ENCODE measurements at places on chromosomes 1 and 21.

- DNase-seq, result no peak
These were observed 543.0 kb upstream of the B3GALT2 start for GRCh38 chr1:193729429-193729828.

DNA sequence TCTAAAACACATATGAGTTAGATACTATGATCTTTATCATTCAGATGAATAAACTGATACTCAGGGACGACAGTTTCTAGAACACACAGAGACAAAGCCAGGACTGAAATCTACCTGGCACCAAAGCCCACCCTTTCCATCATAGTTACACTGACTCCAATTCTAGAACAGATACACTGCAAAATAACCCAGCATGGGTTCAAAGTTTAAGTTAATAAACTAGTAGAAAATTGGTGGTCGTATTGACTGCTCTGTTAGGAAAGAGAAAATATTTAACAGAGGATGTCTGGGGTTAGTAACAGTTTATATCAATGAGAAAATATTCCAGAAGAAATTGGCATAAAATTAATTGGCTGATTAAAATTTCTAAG, 60.8 kb upstream of the BCL9 start:
- no peak for DNase-seq

GRCh38 chr1:117001254-117001927, at the start of gene CD101:
Gene CD101, plus strand, starts transcription at chr1:117001760. Its CDS starts 58 bp downstream, at chr1:117001818.
- no peak for DNase-seq

- no peak for DNase-seq
These were observed 1372.3 kb downstream of the AMY1C start for GRCh38 chr1:105122041-105122440.

DNA sequence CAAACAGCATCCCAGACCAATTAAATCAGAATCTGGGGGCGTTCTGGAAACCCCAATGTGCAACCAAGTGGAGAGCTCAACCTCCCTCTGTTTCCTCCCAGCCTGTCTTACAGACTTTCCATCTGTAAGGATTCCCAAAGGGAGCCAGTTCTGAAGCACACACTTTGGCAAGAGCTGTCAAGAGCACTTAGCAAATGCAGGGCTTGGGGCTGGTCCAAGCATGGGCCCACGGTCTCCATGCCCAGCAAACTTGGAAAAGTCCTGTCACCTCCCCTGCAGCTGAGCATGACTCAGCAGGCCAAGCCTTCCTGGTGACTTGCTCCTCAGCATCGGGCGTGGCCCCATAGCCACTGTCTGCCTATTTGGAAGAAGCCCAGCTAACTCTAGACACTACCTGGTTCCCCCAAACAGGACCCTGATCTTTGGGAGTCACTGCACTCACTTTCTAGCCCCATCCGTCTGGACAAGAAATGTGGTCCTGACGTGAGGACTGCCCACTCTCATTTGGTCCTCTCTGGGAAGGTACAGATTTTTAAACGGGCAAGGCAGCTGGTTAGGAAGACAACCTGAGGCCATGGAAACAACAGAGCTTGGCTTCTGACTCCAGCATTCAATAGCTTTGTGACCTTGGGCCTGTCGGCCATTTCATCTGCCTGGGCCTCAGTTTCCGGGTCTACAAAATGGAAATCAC, 16.9 kb downstream of the SLC2A1 start:
- DNase-seq, result no peak

DNA sequence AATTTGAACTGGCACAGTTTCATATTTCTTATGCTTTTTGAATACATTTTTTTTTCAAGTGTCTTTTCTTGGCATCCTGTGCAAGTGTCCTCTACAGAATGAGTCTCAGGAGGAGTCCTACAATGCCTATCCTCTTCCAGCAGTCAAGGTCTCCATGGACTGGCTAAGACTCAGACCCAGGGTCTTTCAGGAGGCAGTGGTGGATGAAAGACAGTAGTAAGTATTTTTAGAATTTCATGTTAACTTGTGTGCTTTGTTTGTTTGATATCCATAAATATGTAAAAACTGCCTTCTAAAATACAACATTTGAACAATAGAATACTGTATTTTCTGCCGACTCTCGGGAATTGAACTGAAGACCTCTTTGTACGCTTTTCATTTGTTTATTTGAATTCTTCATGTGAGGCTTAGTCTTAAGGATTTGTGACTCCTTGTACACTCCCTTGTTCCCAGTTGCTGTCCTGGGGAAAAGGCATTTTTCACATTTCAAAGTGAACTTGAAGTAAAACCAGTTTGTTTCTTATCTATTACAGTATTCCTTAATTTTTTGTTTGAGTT, 56.6 kb downstream of the NCF2 start:
- DNase-seq, result no peak

DNA sequence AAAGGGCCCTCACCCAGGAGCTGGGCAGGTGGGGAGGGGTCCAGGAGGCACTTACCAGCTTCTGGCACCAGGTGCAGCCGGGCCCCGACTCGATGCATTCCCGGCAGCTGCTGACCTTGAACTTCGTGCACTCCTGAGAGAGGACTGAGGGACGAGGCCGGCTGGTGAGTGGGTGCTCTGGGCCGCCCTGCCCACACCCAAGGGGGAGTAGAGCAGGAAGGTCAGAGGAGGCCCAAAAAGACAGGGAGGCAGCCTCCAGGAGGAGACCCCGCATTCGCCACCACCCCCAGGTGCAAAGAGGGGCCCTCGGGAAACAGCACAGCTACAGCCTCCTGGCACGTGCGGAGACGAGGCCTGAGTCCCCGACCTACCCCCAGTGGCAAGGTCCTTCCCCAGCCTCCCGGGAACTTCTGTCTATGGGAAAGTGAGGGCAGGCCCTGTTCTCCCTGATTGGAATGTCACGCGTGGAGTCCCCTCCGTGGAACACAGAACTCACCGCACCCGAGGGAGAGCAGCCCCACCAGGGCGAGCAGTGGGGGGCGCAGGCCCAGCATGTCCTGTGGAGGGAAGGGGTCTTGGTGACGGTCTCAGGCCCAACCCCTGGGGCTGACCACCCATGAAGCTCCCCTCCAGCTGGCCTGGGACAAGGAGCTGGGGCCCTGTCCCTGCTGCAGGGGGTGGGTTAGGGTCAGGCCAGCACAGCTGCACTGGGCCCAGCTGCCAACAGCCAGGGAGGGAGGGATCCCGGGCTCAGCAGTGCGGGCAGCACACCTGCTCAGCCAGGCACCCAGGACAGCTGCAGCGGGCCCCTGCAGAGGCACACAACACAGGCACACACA, 10.3 kb downstream of the ITGB2 start:
- no peak for DNase-seq

GRCh38 chr1:25520446-25521061, 22.9 kb upstream of the LDLRAP1 start:
- DNase-seq, result no peak

- no peak for DNase-seq
These were observed 65.2 kb downstream of the CD247 start for GRCh38 chr1:167453123-167453522.

- no peak for DNase-seq
These were observed 97.9 kb upstream of the RGS1 start for GRCh38 chr1:192477630-192478029.

DNA sequence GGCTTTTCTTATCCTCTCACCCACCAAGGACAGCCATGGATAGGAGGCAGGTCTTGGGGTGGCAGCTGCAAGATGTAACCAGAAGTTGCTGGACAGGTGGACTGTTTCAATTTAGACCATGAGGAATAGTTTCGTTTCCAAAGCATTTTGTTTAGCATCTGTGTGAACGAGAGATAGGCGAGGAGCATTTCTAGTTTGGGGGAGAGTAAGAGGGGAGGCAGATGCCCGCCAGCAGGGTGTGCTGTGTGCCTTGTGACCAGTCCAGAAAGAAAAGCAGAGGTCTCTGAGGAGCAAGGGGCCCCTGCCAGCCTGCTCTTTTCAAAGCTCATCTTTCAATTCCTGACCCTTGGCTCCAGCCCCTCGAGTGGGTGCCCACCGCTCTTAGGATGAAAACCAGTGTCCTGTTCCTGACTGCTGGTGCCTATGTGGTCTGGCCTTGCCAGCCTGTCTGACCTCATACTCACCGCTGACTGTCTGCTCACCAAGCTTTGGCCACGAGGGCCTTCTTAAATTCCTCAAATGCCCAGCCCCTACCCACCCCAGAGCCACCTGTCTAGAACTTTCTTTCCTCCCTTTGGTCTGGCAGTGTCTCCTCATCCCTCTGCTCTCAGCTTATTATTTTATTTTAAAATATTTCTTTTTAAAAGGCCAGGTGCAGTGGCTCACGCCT, 8.5 kb downstream of the SERINC2 start:
- no peak for DNase-seq

- DNase-seq, result no peak
These were observed 118.4 kb downstream of the ATF6 start for GRCh38 chr1:161884475-161884874.

- no peak for DNase-seq
These were observed 9.1 kb upstream of the PADI2 start for GRCh38 chr1:17128361-17128760.

- DNase-seq, result no peak
These were observed 44.6 kb upstream of the SIM2 start for GRCh38 chr21:36654324-36654723.

DNA sequence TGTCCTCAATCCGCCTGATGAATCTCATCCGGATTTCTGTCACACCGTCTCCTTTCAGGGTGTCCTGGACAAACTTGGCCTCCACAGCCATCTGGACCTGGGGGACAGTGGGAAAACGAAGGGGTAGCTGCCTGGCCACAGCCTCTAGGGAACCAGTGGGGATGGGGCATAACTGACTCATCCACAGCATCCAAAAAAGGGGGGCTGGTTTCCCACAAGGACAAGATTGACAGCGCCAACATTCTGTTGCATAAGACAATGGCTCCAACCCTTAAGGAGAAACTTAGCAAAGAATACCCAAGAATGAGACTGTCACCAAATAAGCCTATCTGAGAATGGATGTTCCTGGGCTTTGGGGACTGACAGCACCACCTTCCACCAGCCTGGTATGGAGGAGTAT, 12.1 kb downstream of the TRAPPC3 start:
- no peak for DNase-seq

DNA sequence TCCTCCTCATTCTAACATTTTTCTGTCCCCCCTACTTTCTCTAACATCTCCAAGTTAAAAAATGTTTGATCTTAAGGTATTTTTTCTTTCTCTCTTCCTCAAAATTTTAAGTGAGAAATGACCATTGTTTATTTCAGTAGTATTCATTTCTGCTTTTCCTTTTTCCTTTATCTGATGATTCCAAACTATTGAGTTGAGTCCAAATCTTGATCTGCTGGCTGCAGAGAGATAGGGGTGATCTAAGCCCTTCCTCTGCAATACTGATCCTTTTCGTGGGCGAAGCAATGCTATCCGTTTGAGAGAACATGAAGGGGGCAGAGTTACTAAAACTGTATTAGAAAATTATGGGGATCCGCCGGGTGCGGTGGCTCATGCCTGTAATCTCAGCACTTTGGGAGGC, 516 bp upstream of the NMNAT2 start:
- no peak for DNase-seq

- DNase-seq, result no peak
These were observed 24.8 kb downstream of the LEMD1 start for GRCh38 chr1:205396967-205397616.

DNA sequence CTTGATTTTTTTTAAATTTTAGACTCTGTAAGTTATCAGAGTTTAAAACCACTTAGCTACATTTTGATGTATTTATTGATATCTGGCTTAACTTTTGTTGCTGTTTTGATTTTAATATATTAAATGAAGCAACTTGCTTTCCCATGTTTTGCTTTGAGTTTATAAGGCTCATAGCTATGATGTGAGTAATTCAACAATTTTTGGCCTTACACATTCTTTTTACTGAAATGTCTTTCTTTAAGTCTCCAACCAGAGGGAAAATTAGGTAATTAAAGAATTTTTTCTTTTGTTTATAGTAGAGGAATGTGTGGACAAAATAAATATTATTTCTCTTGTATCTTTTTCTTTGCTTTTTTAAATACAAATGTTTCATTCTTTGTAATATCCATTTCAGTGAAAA, 258.3 kb upstream of the ADAMTS5 start:
- no peak for DNase-seq

- DNase-seq, result no peak
These were observed 2.8 kb downstream of the LAPTM5 start for GRCh38 chr1:30754684-30755171.

GRCh38 chr1:39653546-39654031, 14.1 kb upstream of the HEYL start:
- peak; percentile 80 for DNase-seq

GRCh38 chr1:185835191-185835590, 101.0 kb downstream of the HMCN1 start:
- no peak for DNase-seq

GRCh38 chr1:184860985-184861754, 106.5 kb upstream of the EDEM3 start:
- no peak for DNase-seq

DNA sequence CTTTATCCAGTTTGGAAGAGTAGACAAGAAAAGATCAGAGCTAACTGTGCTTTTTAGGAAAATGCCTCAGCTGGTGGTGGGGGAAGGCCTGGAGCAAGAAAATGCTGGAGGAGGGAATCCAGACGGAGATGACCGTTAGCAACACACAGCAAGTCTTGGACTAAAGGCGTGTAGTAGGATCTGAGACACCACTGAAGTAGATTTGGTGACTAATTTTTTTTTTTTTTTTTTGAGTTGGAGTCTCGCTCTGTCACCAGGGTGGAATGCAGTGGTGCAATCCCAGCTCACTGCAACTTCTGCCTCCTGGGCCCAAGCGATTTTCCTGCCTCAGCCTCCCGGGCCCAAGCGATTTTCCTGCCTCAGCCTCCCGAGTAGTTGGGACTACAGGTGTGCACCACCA, 41.2 kb downstream of the LPAR3 start:
- no peak for DNase-seq

DNA sequence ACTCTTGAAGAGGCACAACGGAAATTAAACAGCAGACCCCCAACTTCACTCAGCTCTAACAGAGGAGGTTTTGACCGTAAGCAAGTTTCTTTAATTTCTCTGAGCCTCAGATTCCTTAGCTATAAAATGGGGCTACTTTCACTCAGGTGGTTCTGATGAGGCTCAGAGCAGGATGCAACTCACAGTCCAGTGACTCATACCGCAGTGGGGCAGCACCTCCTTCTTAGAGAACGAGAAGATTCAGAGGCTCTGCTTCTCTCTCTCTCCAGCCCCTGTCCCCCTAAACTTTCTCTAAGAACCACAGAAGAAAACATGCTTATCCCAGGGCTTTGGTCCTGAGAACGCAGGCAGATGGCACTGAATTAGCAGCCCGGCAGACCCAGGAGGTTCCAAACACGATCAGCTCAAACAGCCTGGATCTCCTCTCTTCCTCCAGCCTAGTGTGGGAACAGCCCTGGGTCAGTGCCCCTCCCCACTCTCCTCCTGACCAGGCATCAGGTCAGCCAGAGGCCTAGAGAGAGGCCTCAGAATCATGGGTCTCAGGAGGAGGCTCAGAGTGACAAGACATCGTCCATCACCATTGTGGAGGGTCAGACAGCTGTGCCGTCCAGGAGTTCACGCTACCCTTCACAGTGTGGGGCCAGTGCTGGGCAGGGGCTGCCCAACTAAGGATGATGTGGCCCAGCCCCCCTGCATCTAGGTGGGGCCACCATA, 433.0 kb downstream of the PTPRU start:
- peak; percentile 57 for DNase-seq

DNA sequence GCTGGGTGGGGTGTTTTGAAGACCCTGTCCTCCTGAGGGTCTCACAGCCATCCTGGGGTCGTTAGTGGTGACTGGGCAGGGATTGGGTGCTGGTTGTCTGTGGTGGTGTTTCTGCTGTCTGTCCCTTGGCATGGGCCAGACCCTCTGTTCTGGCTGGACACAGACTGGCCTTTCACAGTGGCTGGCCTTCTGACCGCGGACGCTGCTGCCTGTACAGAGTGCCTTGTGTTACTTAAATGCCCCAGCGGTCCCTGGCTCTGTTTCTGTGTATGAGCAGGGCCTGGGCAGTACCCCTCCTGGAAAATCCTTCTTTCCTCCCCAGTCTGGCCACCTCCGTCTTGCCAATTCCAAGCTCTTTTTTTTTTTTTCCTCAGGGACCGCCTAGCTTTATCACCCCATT, 50.9 kb downstream of the SH3BGR start:
- DNase-seq, result no peak

Data from type B pancreatic cell (in vitro differentiated cells).